ENCODE measurements at places on chromosomes 5 and 9.

DNA sequence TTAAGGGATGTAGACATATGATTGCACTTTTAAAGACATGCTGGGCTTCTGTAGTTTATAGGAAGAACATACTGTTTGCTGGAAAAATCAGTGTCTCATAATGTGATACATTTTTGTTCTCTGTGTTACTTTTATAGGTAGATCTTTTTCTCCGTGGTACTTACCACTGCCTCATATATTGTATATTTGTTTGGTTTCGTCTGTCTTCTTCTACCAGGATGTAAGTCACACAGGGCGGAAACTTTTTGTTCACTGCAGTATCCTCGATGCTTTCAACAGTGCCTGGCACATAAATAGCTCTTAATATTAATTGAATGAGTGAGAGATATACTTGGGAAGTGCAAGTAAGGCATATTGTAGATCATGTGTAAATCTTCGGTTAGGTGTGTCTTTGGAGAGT lies 135.4 kb downstream of the GDNF start:
- no peak for DNase-seq

DNA sequence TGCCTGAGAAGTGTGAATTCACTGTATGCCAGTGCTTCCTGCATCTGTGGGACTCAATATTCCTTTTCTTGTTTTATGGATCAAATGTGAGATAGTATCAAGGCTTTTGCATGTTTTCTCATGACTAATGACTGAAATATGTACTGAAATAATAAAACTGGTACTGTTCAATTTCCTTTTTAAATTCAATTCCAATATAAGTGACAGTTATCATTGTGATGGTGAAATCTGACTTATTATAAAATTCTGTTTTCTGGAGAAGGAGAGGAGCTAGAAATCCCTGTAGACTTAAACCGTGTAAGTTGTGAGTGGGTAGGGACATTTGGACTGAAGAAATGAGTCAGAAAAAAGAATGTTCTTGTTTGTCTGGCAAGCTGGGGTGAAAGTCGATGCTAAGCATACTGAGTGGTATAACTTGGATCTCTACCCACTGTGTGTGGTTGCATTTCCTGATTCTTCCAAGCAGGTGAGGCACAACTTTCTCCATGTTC lies 245.2 kb downstream of the EFNA5 start:
- no peak for DNase-seq

GRCh38 chr5:143244990-143245389 lies 158.5 kb downstream of the NR3C1 start:
- DNase-seq: no peak

GRCh38 chr9:101738566-101739183 lies at the start of gene GRIN3A:
TSS of gene GRIN3A (minus strand) at chr9:101738647. CDS start at chr9:101737979, 668 bp downstream.
- DNase-seq: no peak

GRCh38 chr9:19495186-19496028 lies 86.6 kb downstream of the ACER2 start:
- DNase-seq: no peak

DNA sequence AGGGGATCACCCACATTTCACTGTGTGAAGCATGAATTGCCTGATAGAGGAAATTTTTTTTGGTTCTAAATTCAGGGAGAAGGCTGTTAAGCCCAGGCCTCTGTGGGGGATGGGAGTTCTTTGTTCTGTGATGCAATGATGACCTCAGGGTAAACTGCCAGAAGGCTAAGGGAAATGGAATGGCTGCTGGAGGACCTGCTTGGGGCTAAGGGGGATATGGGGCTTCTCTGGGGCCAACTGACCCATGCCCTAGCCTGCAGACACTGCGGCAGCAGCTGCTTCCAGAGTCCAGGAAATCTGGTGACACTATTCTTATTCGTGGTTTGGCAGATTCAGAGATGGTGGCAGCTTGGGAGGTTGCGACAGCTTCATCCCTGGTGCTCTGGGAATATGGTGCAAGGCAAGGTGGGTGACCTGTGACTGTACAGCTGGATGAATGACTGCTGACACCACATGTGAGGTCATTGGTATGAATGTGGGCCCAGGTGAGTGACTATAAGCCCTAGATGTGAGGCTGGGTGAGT lies 30.3 kb downstream of the VCP start:
- DNase-seq: no peak

GRCh38 chr9:114706711-114707110 lies 24.7 kb upstream of the TEX48 start:
- no peak for DNase-seq

DNA sequence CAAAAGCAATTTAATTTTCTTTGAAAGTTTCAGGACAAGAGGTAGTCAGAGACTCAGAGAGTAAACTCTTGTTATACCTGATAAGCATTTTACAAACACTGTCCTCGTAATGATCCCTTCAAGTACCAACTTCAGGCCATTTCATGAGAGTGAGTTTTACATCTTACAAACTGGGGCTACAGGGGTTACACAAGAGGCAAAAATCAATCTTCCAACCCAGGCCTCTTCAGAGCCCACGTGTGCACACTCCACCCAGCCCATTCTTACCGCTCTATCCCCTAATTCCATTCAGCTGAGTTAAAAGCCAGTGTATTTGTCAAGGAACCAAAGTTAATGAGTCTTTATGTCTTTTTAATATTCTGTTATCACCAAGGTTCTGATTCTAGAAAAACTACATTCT lies 46.5 kb downstream of the PSMB7 start:
- no peak for DNase-seq
